ENCODE measurements at places on chromosomes 7 and 10.

DNA sequence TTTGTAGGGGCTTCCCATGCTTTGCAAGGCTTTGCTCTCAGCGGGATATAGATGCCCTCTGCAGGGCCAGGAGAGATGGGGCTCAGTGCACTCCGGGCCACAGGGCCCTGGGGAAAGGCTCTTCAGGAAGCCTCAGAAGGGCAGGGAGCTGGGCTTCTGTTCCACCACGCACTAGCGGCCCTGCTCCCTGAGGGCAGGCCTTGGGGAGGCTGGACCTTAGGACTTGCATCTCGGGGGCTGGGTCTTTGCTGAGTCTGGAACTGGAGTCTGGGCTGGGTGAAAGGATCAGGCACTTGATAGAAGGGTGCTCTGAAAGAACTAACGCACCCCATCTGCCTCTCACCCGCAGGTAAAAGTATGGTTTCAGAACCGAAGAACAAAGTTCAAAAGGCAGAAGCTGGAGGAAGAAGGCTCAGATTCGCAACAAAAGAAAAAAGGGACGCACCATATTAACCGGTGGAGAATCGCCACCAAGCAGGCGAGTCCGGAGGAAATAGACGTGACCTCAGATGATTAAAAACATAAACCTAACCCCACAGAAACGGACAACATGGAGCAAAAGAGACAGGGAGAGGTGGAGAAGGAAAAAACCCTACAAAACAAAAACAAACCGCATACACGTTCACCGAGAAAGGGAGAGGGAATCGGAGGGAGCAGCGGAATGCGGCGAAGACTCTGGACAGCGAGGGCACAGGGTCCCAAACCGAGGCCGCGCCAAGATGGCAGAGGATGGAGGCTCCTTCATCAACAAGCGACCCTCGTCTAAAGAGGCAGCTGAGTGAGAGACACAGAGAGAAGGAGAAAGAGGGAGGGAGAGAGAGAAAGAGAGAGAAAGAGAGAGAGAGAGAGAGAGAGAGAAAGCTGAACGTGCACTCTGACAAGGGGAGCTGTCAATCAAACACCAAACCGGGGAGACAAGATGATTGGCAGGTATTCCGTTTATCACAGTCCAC lies 5.4 kb downstream of the EMX2 start:
- DNase-seq, result no peak

DNA sequence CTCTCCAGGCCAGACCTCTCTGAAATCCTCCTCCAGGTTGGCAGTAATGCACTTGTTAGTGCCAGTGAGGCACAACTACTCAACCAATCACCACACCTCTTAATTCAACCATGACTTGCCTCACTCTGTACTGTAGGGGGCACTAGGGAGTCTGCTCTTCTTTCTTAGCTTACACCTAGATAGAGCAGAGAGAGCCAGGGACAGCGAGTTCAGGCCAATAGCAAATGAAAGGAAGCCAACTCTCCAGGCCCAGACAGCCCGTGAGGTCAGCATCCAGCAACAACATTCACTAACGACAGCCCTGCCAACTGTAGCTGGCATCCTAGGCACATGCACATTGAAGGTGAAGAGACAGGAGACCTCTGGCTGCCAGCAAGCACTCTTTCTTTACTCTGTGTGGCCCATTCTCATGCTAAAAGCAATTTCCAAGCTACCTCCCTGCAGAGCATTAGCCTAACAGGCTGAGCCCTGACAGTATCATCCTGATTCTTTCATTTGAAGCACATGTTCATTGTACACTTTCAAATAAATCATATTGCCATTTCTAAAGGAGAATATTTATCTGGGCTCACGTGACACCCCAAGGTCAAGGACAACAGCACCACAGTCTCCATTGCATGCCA lies 136.3 kb downstream of the DPY19L1 start:
- DNase-seq, result no peak

DNA sequence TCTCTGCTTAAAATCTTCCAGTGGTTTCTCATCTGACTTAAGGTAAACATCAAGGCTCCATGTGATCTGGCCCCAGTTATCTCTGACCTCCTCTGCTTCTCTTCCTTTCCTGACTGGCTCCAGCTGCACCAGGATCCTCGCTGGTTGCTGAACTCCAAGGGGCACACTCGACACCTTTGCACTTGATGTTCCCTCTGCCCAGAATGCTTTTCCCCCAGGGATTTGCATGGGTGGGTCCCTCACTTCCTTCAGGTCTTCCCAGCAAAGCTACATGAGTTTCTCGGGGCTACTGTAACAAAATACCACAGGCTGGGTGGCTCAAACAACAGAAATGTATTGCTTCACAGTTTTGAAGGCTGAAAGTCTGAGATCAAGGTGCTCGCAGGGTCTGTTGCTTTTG lies 166.0 kb upstream of the CDCA7L start:
- DNase-seq, result no peak

- DNase-seq, result no peak
Observed at GRCh38 chr7:1219498-1219897, 13.2 kb upstream of the UNCX start.

GRCh38 chr10:3658766-3659165 lies 126.2 kb downstream of the KLF6 start:
- DNase-seq, result no peak

- DNase-seq, result peak; percentile 91
Observed at GRCh38 chr7:74061840-74062539, 21.6 kb upstream of the LIMK1 start.

DNA sequence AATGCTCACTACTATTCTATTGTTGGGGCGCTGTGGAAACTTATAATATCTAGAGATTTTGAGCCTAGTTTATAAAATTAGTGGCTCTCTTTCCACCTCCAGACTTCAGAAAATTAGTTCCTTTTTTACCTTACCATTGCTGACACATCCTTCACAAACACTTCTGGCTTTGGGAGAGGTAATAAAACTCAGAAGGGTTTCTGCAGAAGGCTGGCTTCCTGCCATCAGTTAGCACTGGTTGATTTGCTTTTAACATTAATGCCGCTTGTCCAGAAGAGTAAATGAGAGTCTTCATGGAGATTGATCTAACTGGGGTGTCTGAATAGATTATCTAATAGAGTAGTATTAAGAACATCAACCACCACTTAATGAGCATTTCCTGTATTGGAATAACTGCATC lies 20.3 kb downstream of the ACSM6 start:
- no peak for DNase-seq

DNA sequence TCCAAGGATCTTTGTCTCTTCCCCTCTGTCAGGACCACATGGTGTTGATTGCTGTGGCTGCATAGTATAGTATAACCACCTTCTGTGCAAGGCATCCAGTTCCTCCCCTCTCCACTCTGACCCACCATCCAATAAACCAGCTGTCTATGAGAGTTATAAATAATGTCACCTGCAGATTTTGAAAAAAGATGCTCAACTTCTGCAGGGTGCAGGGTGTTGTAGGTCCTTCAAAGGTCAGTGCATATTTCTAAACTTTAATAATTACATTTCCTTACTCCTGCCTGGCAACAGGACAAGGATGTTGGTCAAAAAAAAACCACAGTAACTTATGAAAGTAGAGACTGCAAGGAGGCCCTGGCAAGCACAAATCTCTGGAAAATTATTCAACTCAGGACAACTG lies 166.2 kb downstream of the PKD1L1 start:
- no peak for DNase-seq

- DNase-seq, result no peak
Observed at GRCh38 chr10:71666639-71667386, 52.8 kb downstream of the C10orf105 start.

DNA sequence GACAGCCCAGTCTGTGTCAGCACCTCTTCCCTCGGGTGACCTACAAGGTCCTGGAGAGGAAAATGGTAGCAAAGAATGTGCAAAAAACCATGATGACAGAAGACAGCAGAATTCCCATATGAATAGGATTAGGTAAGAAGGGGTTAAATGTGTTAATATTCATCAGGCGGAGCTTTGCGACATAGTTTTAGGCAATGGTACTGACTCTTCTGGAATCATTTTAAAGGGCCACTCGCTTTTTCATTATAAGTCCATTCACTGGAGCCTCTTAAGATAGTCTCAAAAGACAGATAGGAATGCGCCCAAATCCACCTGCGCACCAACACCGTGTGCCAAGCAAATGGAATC lies 38.2 kb downstream of the DLG5 start:
- no peak for DNase-seq

GRCh38 chr10:99489271-99489670 lies 43.5 kb upstream of the NKX2-3 start:
- no peak for DNase-seq

GRCh38 chr7:158861936-158862704 lies 5.8 kb downstream of the DYNC2I1 start:
- DNase-seq, result no peak

DNA sequence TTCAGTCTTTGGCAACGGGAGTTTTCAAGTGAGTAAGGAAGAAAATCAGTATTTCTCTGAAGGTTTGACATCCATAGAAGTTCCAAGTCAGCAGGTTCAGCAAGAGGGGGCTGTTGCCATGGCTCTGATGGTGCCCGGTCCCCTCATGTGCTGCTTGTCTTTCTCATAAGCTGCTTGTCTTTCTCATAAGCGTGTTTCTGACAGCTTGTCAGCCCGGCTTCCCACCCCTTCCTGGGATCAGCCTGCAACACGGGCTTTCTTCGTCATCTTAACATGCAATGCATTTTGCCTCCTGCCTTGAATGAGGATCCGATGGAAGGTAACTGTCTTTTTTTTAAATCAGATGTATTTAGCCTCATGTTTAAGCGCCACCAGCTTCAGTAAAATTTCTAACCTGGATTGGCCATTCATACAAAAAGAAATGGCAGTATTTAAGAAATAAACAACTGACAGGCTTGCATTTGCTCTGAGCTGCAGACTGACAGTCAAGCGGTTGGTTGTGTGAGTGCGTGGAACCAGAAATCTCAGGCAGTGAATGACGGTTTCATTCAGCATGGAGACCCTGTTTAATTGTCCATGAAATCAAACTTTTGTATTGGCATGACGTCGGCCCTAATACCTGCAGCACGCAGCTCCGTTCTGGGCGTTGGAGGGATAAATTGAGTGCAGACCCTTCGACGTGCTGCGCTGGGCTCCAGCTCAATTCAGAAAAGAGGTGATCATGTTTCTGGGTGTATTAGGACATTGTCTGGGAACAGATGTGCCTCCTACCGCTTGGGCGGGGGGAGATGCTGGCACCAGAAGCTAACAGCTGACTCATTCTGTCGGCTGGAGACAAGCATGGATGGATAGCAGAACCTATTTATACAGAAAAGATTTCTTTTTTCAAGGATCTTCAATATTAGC lies 454.7 kb upstream of the FOXK1 start:
- no peak for DNase-seq

DNA sequence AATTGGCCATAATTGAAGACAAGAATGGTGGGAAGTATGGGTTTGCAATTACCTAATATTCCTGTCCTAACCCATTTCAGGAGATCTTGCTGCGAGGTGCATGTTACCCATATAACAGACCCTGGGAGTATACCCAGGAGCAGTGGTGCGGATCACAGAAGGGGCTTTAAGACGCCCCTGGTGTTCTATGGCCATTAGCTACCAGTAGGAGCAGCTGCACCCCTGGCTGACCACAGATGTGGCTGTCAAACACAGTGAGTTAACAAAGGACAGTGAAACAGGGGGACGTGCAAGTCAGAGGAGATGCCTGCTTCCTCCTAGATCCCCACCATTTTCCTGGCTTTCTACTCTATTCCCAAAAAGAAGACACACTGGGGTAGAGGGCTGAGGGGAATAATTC lies 25.2 kb downstream of the AOC1 start:
- no peak for DNase-seq

DNA sequence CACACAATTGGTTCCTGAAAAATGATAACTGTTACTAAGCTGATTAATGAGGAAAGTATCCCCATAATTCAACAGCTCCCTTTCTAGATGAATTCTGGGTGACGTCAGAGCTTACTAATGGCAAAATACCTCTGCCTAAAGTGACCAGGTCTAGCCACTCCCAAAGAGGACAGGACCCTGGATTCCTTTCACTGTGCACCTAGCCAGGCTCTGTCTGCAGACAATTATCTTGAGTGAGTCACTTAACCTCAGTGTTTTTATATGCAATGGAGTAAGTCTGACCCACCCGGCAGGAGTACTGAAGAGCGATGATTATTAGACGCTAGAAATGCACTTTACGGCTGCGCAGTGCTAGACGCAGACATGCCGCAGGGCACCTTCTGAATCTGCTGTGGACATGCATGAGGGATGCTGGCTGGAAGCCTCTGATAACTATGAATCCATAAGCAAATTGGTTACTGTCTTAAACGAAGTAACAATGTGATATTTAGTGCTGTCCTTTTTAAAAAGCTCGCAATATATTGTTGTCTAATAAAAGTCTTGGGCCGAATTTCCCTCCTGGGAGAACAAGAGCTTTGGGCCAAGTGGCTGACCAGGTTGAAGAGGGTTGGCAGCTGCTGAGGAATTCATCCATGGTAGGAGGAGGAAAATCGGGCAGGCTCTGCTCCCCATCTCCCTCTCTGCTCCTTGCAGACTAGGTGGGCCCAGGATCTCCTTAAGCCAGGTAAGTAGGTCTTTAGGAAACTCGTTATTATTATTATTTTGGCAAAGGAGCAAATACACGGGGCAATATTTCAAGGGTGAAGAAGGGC lies 4.6 kb upstream of the INPP5A start:
- no peak for DNase-seq

GRCh38 chr7:139838876-139839275 lies 9.8 kb downstream of the TBXAS1 start:
- DNase-seq, result no peak

GRCh38 chr7:80334196-80334595 lies 177.7 kb downstream of the GNAT3 start:
- DNase-seq, result no peak

GRCh38 chr7:39248041-39248691 lies 270.5 kb downstream of the POU6F2 start:
- no peak for DNase-seq

GRCh38 chr7:51350546-51350896 lies 33.9 kb upstream of the COBL start:
- DNase-seq, result no peak

DNA sequence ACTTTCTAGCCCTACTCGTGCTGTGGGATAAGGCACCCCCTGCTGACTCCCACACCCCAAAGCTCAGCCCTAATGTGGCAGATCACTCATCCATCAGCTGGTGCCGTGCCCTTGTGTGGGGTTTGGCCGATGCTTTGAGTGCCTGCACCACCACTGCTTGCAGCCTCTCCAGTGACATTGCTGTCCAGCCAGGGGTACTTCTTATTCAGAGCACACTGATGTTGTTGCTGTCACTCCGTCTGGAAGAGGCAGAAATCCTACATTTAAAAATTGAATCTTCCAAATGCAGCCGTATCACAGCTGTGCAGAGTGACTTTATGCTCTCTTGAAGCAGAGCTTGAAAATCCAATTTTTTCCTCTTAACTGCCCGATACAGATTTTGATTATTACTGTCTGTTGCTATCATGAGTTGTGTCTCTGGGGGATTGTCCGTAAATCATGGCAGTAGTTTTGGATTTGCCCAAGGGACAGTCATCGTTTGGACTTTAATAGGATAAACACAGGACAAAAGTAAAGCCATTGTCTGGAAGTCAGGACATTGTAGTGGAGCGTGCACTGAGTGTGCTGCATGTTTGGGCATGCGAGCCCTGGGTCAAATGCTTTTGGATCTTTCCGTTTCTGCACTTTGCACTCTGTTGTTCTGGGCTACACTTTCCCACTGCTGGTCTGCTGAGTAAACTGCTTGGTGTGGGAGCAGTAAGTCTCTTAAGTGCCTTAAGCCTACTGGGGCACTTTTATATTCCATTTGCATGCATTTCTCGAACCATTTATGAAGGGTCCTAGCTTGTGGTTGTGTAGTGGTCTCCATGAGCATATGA lies 128.2 kb downstream of the DOCK1 start:
- no peak for DNase-seq

- no peak for DNase-seq
Observed at GRCh38 chr10:130989670-130990232, 321.8 kb downstream of the TCERG1L start.

Data from frontal cortex (tissue), 4 donors.